ENCODE measurements at places on chromosomes 2 and 18. TPM values are rescaled to one million over a fixed set of nuclear protein-coding genes. Genes with fewer than 3 reads are reported as not detected.

Gene GCKR
- 0.41 TPM for total RNA-seq

Gene ABCG8
- not detected for total RNA-seq

Gene COBLL1
- 4.1 TPM for total RNA-seq

Gene CNTNAP5
- not detected for total RNA-seq

Gene PHLPP1
- 8.3 TPM for total RNA-seq

Gene CCDC195
- total RNA-seq = not detected

Gene SCTR
- not detected for total RNA-seq

Gene SETBP1
- 0.41 TPM for total RNA-seq

Gene SPATA3
- total RNA-seq = not detected

Gene LONRF2
- 3.0 TPM for total RNA-seq

Gene ESCO1
- total RNA-seq = 8.5 TPM

Gene SERPINB2
- not detected for total RNA-seq

Gene ALPP
- 2.7 TPM for total RNA-seq

Gene GRHL1
- 0.70 TPM for total RNA-seq

Gene CRYGD
- total RNA-seq = not detected

Gene RNMT
- total RNA-seq = 16.4 TPM

Gene WDPCP
- 4.4 TPM for total RNA-seq

Gene DSC2
- total RNA-seq = 0.86 TPM

Gene COL4A4
- total RNA-seq = 3.1 TPM

Gene UPP2
- not detected for total RNA-seq

Gene SLC9A2
- total RNA-seq = 3.4 TPM

Gene AKAIN1
- not detected for total RNA-seq

Gene CFC1
- total RNA-seq = not detected

Gene SANBR
- total RNA-seq = 7.9 TPM

Gene POTEF
- not detected for total RNA-seq

Gene TMEM37
- total RNA-seq = 1.5 TPM

Gene VWC2L
- total RNA-seq = not detected

Gene FOXI3
- not detected for total RNA-seq

Gene XRCC5
- total RNA-seq = 172 TPM

Gene KCNE4
- total RNA-seq = 0.65 TPM

Gene MRPL44
- total RNA-seq = 50.7 TPM

Gene ROCK2
- 33.3 TPM for total RNA-seq

Gene MFSD2B
- 0.20 TPM for total RNA-seq

Gene ERFE
- total RNA-seq = 9.1 TPM

Gene GCG
- total RNA-seq = not detected

Gene KCNG2
- not detected for total RNA-seq

Gene ARHGAP15
- not detected for total RNA-seq

Gene MBP
- total RNA-seq = 18.0 TPM

Gene KHK
- total RNA-seq = 7.5 TPM

Gene NGEF
- total RNA-seq = 12.8 TPM
